NCI-H1930 (cell line): ENCODE measurements at places on chromosomes 1 and 21.

GRCh38 chr1:192626366-192627179 lies 9.4 kb upstream of the RGS13 start:
- no peak for DNase-seq

DNA sequence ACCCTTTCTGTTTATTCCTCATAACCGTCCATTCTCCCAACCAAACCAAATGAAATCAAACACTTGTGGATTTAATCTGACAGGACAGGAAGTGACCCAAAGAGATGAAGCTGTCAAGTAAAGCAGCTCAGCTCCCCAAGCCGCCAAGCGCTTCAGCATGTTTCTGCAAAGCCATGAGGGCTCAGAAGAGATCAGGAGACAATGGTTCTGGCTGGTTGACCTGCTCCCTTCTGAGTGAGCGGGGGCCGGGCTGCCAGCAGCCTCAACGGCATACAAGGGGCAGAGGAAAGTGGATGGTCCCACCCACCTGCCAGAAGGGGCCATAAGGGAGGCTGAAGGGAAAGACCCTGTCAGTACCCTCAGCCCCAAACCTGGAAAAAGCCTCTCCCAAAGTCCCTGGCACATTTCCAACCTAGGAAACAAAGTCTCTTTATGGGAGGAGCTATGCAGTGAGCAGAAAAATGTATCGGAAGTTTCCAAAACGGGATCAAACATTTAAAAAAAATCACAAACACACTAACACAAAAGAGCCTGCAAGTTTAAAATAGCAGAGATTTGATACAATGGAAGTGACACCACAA lies 45.4 kb downstream of the SLC45A1 start:
- no peak for DNase-seq

- DNase-seq: no peak
These were observed 117.9 kb downstream of the PRDM2 start for GRCh38 chr1:13817906-13818305.

DNA sequence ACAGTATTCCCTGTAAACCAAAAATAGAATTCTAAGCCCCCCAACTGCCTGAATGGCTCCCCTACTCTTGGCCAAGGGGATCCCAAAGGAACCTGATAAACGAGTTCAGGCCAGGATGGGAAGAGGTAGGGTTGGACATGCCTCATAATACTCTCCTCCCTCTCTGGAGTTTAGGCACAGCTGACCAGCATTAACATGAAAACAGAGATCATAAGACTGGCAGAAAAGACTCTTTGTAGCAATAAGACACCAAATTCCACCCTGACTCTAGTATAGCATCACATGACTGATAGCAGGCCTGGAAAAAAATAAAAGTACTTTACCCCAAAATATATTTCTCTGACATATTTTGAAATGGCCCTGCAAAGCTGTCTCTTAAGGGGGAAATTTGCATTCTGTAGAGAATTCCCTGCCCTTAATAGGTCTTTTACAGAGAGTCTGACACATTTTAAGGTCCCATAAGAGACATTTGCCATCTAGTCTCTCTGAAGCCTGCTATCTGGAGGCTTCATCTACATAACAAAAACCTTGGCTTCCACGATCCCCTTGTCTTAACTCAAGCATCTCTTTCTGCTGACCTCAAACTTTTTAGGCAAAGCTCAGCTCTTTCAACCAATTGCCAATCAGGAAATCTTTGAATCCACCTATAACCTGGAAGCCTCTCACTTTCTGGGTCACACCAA lies 55.9 kb downstream of the SIK1 start:
- no peak for DNase-seq

GRCh38 chr1:240998024-240998423 lies 359.0 kb downstream of the RGS7 start:
- no peak for DNase-seq

DNA sequence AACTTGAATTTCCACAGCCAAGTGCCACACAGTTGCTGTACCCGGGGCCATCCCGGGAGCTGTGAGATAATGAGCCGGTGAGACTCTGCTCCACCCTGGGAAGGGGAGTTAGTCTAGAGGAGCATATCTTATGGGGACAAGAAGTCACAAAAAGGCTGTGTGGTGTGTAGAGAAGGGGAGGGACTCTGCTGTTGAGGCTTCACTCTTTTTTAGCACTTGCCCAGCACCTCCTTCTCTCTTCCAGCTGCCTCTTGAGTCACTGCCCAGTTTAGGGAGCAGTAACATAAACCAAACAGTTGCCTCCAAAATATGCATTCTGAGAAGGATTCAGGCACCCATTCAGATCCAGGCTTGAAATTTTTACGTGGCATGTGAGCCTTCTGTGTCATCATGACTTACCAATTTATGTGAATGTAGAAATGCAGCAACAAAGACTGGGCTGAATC lies 744 bp upstream of the WDR26 start:
- DNase-seq: no peak

DNA sequence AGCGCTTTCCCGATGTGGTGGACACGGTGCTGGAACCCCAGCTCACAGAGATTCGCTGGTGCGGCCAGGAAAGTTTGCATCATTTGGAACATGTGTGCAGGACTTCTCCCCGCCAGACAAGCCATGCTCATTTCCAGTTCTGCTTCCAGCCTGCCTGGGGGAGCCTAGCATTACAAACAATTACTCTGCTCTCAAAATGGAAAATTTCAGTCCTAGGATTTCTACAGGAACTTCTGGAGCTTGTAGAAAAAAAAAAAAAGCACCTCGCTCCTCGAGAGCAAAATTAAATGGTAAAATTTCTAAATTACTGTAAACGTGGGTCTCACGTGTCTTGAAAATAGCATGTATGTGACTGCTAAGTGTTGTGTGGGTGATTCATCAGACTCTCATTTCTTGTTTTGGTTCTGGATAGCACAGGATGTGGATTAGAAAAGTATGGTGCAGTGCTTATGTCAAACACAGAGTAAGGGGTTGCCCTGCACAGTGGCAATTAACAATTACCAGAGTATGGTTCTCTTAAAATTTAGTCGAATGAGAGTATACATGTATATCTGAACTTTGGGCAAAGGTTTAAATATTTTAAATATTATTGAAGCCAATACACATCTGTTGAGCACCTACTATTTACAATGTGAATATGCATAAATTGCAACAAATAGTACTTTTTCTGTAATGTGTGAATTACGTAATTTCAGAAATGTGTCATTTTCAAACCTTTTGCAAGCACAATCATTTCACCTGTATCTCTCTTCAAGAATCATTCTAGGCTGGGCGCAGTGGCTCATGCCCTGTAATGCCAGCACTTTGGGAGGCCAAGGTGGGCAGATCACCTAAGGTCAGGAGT lies 61.8 kb upstream of the PTGFRN start:
- DNase-seq: no peak
